Esophagus muscularis mucosa (tissue), 4 donors: ENCODE measurements at places on chromosomes 2 and 18.

DNA sequence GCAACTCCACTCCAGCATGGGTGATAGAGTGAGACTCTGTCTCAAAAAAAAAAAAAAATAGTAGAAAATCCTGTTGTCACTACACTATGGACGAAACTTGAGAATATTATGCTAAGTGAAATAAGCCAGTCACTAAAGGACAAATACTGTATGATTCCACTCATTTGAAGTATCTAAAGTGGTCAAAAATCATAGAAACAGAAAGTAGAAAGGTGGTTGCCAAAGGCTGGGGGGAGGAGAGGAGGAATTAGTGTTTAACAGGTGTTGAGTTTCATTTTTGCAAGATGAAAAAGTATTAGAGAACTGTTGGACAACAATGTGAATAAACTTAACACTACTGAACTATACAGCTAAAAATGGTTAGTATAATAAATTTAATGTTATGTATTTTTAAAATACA, 18.8 kb upstream of the RMP24 start:
- no peak for DNase-seq

DNA sequence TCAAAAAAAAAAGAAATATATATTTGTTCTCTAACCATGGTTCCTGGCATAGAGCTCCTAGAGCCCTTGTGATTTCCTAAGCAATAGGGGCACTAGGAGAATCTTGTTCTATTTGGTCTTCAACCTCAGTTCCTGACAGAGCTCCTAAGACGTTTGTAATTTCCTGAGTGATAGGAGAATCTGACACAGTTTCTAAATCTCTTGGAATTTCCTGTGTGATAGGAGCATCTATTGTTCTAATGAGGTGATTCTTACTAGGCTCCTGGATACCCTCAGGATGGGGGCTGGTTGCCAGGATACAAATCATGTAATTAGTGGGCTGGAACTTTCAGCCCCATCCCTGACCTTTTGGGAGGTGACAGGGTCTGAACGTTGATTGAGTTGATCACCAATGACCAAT, 245.8 kb downstream of the ZEB2 start:
- no peak for DNase-seq

GRCh38 chr2:9964334-9964980, 13.0 kb downstream of the GRHL1 start:
- DNase-seq: no peak

DNA sequence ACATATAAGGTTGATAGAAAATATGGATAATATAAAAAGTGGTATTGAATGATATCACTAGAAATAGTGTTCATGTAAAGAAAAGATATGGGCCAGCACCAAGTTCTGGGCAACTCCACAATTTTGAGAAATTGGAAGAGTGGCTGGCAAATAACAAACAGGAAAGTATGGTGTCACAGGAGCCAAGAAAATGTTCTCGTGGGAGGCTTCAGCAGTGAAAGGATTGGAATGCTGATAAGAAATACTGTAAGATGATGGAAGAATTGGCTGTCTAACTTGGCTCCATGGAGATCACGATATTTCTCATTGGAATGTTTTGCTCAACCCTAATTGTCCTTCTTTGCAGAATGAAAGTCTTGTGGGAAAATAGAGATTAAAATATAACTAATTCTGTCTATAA, 856.8 kb downstream of the DPP10 start:
- DNase-seq: no peak

- DNase-seq: no peak
Measured at GRCh38 chr2:102929721-102930120, 167.9 kb downstream of the TMEM182 start.

- no peak for DNase-seq
Measured at GRCh38 chr2:85170938-85171475, 37.8 kb downstream of the TCF7L1 start.

DNA sequence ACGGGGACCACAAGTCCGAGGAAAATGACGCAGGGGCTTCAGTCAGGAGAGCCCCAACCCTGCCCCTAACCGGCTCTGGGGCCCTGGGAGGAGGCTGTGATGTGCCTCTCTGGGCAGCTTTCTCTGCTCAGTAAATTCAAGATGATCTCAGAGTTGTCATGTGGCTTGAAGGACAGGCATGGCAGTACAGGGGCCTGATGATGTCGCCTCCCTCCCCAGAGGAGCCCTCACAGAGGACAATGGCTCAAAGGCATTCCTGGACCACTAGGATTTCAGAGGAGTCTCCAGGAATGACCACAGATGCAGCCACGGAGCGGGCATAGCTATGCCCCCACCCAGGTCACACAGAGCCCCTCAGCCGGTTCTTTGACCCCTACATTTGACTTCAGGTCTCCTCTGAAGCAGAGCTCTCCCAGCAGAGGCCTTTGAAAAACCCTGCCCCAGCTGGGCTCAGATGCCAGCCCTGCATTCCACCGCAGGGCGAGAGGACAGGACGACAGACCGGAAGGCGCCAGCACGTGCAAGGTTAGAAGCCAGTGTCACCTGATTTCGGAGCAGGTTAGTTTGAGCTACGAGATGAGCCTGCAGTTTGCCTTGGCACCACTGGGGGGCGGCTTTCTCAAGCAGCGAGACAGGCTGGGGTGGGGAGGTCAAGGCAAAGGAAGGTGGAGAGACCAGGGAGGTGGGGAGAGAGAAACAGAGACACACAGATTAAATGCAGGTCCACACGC, 39.2 kb downstream of the BIN1 start:
- DNase-seq: no peak

DNA sequence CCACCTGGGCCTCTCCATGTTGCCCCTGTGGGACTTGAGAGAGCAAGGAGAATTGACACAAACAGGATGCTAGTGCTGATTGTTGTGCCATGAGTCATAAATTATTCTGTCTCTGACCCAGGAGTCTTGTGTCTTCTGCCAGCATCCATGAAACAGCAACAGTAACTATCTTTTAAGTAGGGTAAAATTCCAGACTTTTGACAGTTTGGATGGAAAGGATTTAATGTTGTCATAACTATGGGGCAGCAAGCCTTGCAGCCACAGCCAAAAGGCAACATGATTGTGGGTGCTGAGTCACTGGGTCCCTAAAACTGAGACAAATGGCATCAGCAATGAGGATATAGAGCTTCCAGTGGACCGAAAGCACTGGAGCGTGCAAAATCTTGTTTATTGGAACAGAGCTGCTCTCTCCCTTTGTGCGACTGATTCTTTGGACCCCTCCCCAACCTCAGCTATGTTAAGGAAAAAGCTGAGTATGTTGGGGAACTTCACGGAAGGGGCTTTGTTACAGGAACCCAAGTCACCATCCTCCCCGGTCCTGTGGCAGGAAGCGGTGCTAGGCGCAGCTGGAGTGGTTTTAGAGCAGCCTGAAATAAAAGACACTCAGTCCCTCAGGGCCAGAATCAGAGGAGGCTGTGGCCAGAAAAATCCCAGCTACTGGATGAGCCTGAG, 9.6 kb upstream of the ITPRIPL1 start:
- DNase-seq: no peak

DNA sequence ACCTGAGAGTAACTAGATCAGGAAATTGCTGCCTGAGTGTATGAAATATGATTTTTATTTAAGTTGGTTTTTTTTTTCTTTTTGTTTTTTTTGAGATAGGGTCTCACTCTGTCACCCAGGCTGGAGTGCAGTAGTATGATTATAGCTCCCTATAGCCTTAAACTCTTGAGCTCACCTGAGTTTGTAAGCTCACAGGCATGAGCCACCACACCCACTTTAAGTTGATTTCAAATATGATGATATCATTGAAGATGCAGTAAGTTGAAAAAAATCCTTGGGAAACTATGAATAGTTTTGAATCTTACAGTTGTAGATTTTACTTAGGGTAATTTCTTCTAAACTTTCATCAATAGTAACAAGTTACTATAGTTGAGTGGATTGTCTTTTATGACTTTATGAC, 234.7 kb downstream of the ZNF407 start:
- DNase-seq: no peak

DNA sequence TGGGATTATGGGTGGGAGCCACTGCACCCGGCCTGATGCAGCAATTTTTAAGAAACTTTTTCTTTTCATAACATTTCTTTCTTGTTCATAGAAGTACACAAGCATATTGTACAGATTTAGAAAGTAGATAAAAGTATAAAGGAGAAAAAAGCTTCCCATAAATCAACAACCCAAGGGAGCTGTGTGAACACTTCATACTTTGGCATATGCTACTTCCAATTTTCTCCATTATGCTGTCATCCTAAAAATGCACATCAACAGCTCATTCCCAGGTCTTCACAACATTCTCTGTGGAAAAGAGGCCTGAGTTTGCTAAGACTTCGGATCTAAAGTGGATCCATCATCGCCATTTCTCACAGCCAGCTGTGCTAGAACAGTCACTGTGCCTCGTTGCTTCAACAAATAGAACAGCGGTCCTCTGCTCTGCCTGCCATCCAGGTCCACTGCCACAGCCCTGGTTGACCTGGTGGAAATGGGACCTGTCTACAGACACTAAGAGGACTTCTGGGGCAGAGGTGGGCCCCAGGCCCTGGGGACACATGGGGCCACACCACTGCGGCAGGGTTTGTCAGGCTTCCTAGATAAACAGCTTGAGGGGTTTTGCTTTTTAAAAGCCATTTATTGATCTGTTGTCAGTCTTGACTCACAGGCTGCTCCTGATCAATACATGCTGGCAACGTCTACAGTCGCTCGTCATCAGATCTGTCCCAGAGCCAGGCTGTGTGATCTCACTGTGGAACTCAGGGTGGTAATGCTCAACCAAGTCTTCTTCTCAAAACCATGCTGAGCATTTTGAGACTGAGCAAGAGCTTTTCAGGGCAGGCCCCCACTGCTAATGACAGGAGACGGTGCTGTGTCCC, 72.7 kb upstream of the MGAT4A start:
- peak; percentile 62 for DNase-seq

DNA sequence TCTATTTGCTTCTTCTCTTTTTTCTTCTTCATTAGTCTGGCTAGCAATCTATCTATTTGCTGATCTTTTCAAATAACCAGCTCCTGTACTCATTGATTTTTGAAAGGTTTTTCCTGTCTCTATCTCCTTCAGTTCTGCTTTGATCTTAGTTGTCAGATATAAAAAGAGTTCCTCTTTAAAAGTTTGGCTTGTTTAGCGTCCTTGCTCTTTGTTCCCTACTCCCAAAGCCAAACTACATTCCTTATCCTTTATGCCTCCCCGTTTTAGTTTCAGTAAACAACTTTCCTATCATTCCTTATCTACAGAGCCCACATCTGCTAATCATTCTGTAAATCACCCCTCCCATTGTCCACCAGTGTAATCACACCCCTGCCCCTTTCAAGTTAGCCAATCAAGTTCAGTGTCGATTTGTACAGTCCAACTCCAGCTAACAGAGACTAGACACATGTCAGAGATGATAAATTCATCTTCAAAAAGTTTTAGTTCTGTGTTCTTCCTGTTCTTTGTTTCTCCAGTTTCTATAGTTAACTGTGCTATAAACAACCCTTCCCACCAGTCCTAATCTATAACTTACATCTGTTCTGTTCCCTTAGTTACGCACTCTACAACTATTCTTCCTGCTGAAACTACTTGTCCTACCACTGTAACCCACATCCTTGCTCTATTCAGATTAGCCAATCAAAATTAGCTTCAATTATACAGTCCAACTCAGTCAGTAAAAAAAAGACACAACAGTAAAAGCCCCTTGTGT, 44.4 kb downstream of the TFPI start:
- DNase-seq: no peak

GRCh38 chr18:44198612-44199284, 481.9 kb upstream of the SETBP1 start:
- DNase-seq: no peak

DNA sequence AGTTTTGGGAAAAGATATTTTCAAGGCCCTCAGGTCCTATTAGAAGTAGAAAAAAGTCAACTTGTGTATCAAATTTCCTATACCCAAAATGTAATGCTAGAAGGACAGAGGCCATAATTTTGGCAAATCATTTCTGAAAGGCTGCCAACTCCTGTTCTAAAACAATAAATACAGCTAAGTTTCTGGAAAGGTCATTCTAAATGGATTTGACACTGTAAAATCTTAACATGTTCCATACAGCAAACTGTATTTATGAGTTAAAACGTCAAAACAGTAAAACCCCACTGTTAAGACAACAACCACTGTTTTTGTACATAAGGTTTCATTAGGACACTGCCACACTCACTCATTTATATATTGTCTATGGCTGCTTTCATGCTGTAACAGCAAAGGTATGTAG, 9.7 kb downstream of the FAM98A start:
- no peak for DNase-seq

DNA sequence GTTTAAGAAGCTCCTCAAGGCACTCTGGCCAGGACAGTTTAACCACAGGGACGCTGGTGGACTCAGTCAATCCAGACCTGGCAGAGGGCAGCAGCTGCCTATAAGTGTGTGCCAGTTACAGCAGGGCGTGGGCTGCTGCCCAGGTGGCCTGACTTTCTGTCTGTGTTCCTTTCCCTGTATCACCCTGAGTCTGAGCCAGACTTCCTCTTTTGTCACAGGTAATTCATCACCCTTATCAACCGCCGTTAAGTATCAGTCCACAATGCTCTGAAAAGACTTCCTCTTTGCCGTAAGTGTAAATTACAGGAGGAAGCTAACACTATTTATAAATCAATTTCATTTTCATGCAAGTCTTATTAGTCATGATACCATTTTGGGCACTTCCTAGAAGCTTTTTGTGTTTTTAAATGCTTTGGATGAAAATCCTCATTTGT, 7.0 kb downstream of the LPIN1 start:
- DNase-seq: no peak

GRCh38 chr18:74290021-74290420, 1.7 kb downstream of the CYB5A start:
- peak; percentile 68 for DNase-seq

DNA sequence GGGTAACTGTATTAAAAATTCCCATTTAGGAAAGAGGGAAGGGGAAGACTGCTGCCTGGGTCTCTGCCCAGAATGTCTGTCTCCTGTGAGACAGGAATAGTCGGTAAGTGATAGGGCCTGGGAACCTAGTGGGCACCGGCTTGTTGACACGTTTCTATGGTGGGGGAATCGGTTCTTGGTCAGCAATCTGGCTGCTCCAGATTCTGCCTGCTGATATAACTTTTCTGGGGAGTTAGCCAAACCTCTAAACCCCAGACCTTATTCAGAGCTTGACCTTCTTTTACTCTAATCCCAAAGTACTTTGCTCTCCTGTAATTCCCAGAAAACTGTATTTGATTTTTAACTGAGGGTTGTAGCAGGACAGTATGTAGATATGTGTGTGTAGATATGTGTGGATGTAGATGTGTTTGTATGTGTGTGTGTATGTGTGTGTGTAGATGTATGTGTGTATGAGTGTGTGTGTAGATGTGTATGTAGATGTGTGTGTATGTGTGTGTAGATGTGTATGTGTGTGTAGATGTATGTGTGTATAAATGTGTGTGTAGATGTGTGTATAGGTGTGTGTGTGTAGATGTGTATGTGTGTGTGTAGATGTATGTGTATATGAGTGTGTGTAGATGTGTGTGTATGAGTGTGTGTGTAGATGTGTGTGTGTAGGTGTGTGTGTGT, 61.8 kb upstream of the TXNDC2 start:
- DNase-seq: peak; percentile 74
